ENCODE measurements at places on chromosomes 13 and 19.

- no peak for DNase-seq
Measured at GRCh38 chr19:341386-342127, 3.0 kb downstream of the MIER2 start.

DNA sequence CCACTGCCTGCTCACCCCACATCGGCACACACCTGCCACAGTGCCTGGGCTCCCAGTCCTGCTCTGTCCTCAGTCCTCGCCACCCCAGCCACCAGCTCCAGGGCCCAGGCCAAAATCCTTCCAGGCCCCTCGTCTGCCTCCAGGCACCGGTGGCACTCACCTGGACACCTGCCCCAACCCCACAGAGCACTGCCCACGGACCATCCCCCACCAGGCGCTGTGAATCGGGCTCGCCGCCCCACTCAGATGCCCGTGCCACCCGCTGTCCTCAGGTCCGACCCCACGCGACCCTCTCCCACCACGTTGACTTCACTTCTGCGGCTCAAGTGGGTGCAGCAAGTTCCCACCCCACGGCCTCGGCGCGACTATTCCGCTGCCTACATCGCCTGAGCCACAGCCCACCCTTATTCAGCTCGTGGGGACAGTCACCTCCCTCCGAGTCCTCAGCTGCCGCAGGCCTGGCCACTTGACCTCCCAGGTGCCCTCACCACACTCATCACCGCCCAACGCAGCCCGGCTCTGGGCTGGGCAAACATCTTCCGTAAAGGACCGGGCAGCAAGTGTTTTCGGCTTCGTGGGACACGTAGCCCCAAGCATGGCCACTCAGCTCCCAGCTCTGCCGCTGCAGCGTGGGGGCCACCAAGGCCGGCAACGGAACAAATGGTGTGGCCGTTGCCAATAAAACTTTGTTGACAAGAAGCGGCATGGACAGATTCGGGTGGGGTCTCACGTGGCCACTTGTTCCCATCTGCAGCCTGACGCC lies 5.7 kb downstream of the PIP5K1C start:
- no peak for DNase-seq

- peak; percentile 61 for DNase-seq
Measured at GRCh38 chr13:23449398-23450162, 16.1 kb upstream of the SACS start.

- no peak for DNase-seq
Measured at GRCh38 chr19:13483215-13483614, 23.1 kb downstream of the CACNA1A start.

DNA sequence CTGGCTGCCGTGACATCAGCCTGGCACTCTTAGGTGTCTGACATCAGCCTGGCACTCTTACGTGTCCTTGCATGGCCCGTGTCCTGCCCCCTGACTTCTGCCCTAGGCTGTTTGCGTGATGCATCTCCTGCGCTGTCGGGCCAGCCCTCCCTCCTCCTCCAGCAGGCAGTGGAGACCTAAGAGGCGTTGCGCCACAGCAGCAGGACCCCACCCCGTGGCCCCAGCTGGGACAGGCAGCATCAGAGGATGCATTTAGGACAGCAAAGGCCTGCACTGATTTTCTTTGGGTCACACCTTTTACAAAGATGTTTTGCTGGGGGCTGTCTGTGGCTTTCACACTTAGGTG lies 65.3 kb downstream of the GPR12 start:
- no peak for DNase-seq

DNA sequence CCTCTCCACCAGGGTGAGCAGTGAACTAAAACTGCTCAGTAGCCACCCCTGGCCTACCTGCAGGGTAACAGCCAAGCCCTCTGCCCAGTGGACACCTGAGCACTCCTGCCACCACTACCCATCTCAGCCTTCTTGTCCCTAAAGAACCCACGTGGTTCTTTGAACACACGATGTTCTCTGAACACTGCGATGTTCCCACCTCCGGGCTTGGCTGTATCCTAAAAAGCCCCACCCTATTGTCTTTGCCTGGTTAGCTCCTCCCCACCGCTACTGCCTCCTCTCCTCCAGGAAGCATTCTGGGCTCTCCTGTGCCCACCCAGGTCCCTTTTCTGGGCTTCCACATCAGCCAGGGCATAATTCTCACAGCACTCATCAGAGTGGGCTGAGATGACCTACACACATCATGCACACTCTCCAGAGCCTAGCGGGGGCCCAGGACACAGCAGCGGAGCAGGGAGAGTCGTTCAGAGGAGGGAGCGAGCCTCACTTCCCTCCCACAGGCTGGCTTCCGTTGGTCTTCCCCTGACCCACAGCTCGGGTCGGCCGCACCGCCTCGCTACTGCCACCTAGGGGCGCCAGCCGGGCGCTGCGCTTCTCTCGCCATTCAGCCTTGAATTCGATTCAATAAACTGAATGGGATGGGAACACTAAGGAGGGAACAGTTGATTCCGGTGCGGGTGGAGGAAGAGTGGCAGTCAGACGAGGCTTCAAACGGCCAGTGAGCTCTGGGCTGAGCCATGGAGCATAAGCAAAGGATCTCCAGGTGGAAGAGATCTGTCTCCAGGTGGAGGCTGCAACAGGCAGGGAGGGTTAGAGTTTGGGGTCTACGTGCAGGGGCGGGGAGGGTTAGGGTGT lies 3.2 kb downstream of the ELAVL1 start:
- DNase-seq = peak; percentile 98

DNA sequence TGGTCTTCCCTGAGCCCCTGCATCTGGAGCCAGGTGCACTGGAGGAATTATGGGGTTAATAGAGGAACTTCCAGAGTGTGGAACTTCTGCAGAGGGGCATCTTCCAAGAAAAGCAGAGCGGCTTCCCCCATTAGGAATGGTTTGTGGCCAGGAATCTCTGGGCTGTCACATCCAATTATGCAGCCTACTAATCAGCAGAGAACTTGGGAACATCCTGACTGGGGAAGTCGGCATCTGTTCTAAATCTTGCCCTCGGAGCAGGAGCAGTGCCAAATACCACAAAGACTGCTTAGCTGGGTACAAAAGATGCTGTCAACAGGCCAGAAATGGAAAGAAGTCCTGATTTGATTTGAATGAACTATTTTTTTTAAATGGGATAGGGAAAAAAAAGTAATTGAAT lies 435.1 kb downstream of the ZNF536 start:
- DNase-seq = no peak
